ENCODE measurements at places on chromosomes 13 and 19.

GRCh38 chr19:16604615-16605014, 23.4 kb downstream of the MED26 start:
- DNase-seq = no peak

- no peak for DNase-seq
Observed at GRCh38 chr13:106110241-106110855, 425.1 kb downstream of the EFNB2 start.

DNA sequence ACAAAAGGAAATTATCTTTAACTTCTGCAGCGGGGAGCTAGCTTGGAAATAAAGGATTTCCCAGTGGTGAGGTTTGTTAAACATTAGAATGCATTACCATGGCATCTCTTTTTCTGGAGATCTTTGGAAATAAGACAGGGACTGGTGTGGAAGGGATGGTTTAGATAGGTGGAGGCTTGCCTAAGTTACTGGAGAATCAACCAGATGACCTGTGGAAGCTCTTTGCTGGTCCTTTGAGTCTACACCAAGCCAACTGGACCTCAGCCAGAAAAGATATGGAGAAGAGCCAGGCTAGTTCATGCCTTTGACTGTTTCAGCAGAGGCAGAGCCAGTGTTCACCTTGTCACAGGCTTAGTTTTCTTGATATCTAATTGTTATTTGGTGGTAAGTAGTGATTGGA, 134.7 kb downstream of the KCNRG start:
- no peak for DNase-seq

DNA sequence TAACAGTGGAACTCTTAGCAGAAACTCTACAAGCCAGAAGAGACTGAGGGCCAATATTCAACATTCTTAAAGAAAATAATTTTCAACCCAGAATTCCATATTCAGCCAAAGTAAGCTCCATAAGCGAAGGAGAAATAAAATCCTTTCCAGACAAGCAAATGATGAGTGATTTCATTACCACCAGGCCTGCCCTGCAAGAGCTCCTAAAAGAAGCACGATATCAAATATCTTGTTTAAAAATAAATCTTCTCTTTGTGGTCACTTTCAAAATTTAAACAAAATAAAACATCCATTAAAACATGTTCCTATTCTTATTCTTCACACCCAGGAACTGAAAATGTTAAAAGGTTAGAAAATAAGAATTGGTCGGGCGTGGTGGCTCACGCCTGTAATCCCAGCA, 13.7 kb downstream of the MICU2 start:
- no peak for DNase-seq

DNA sequence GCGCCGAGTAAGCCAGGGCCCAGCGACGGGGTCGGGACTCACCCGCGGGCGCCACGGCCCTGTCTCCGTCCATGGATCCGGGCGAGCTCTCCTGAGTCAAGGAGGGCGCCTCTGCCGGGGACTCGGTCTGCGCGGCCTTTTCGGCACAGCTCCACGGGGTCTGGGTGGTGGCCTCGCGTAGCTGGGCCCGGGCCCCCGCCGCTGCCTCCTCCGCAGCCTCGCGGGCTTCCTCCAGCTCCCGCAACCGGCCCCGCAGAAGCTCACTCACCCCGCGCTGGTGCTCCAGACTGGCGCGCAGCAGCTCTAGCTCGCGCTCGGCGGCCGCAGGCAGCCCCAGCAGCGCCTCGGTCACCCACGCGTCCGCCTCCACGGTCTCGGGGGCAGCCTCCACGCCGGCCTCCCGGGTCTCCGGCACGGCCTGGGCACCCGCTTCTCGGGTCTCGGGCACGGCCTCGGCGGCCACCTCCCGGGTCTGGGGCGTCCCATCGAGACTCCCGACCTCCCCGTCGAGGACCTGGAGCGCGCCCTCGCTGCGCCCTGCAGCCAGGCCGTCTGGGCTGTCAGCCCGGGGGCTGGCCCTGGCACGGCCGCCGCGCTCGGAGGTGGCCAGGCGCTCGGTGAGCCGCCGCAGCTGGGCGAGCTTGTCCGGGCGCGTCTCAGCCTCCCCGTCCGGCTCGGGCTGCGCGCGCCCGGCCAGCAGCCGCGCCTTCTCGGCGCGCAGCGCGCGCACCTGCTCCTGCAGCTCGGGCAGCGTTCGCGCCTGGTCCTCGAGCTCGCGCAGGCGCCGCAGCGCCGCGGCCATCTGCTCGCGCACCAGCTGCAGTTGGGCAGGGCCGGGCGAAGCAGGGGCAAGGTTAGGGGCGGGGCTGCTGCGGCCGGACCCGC, 8.4 kb downstream of the KANK3 start:
- DNase-seq = peak; percentile 72

- no peak for DNase-seq
Observed at GRCh38 chr13:31009166-31009565, 76.7 kb downstream of the TEX26 start.

DNA sequence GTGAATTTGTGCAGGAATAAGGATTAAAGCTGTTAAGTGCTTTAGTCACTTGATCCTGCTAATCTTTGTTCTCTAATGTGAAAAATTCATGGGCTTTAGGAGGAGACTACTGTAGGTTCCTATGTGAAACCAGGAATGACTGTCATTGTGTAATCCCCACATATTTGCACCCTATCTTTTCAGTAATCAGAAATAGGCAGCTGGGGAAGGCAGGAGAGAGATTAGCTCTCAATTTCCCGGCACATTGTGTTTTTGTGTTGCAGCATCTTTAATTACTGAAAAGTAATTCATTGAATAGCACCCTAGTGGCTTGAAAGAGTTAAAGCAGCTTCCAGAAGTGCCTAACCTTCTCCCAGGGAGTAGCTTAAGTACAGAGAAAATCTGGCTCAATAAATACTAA, 282.9 kb downstream of the OLFM4 start:
- no peak for DNase-seq

DNA sequence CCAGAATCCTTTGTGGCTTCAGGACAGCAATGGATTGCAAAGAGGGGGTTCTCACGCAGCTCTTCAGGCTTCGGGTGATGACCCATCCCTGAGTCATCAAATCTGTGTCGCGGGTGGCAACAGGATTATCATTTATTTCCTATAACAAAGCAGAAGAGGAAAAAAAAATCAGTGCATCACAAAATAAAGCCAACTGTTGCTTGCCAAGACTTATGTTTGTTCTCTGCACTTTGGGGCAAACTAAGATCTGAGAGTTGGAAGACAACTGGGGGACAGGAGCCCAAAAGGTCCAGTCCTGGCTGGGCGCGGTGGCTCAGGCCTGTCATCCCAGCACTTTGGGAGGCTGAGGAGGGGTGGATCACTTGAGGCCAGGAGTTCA, 6.4 kb downstream of the GNA15 start:
- DNase-seq = peak; percentile 88

- DNase-seq = no peak
Observed at GRCh38 chr19:47435883-47436417, 16.6 kb upstream of the MEIS3 start.

DNA sequence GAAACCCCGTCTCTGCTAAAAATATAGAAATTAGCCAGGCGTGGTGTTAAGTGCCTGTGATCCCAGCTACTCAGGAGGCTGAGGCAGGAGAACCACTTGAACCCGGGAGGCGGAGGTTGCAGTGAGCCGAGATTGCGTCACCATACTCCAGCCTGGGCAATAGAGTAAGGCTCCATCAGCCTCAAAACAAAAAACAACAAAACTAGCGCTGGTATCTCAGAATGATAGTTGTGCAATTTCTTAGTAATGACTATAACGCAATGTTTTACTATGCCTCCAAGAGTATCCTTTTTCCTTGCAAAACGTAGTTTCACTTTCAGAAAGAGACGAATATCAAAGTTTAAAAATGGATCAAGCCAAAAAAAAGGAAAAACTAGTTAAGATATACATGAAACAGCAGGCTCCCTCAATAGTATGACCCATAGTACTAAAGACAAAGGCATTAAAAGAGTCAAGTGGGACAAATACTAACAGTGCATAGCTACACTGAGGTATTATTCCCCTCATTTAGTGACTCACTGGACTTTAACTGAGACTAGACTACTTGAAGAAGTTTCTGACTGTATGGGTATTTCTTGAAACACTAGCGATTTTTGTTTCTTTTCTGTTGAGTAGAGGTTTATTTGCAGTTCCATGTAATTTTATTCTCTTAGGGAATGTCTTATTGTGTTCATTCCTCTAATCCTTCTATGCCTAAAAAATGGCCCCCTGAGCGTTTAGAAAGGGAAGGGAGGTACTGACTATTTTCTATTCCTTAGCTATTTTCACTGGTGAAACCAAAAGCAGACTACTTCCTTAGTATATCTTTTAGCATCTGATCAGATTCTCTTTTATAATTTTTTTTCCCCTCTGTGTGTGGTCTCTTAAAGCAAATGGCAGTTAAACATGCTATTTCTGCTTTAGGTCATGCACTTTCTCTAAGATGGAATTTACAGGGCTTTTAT, 10.4 kb upstream of the ITM2B start:
- DNase-seq = peak; percentile 65

DNA sequence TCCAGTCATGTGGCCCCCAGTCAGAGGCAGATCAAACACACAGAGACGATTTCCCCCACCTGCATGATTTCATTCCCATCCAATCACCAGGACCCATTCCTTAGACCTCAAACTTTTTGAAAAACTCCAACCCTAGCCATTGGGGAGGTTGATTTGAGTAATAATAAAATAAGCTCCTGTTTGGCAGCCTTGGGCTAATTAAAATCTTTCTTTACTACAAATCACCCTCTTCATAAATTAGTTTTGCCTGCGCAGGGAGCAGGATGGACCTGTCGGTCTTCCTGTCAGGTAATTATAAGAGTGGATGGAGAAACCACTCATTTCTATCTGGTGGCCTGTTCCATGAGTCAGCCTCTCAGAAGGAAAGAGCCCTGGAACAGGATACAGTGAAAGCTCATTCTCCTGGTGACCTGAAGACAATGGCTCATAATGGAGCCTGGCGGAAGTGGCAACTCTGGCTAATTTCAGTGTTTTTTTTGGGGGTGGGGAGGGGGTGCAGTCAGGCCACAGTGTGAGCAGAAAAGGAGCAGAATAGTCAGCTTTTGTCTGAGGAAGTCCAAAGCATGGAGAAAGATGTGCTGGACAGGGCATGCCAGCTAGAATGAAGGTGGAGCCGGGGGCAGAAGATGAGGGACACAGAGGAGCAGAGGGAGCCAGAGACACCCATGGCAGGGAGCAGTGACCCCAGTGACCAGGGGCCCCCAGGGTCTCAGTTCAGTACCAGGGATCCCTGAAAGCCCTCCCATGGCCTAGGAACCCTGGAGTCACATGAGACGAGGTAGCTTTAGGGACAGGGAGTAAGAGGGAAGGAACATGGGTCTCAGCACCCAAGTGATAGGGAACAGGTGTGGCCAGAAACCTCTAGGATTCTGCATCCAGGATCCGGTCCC, 31.8 kb upstream of the PSG9 start:
- no peak for DNase-seq

DNA sequence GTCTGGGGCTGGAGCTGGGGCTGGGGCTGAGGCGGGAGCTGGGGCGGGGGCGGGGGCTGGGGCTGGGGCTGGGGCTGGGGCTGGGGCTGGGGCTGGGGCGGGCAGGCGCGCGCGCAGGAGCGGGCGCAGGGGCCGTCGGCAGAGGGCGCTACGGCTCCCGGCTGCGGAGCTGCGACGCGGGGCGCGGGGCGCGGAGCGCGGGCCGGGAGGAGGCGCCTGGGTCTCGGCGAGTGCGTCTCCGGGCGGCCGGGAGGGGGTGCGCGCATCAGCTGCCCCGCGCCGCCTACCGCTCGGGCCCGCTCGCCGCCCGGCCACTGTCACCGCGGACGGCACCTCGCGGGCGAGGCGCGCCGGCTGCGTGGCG, 422 bp upstream of the MTUS2 start:
- peak; percentile 45 for DNase-seq

DNA sequence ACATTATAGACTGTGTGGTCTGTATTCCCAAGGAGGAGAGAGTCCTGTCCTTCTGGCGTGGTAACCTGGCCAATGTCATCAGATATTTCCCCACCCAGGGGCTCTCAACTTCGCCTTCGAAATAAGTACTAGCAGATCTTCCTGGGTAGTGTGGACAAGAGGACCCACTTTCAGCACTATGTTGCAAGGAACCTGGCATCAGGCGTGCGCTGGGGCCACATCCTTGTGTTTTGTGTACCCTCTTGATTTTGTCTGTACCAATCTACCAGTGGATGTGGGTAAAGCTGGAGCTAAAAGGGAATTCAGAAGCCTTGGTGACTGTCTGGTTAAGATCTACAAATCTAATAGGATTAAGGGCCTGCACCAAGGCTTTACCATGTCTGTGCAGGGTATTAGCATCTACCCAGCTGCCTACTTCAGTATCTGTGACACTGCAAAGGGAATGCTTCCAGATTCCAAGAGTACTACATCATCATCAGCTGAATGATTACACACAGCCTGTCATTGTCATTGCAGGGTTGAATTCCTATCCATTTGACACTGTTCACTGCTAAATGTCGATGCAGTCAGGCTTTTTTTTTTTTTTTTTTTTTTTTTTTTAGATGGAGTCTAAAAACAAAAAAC, 148.0 kb downstream of the PRR20E start:
- no peak for DNase-seq

DNA sequence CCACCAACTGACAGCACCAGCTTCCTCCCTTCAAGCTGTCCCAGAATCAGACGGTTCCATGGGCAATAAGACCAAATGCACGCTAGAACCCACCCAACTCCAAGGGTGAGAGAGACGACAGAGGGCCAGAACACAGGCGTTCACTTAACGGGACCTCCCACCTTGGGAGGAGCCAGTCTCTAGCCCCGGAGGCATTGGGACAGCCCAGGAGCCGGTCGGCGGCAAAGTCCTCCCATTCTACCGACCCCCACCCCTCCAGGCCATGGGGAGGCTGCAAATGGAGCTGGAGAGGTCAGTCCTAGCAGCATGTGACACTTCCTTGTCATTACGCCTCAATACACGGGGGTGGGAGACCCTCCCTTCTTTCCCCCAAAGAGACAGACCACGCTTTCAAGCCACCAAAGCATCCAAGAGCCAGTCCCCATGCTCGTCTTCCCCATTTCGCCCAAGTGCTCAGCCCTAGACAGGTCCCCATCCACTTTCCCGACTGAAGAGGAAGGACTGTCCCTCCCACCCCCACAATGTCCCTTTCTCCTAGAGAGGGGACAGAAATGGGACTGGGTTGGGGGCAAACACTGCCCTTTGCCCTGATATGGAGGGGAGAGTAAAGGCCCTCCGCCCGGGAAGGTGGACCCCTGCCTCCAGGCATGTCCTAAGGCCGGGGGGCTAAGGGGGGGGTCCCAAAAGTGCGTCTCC, 964 bp downstream of the KHSRP start:
- peak; percentile 55 for DNase-seq

- DNase-seq = peak; percentile 95
Observed at GRCh38 chr13:103282571-103283450, 216.6 kb upstream of the SLC10A2 start.

DNA sequence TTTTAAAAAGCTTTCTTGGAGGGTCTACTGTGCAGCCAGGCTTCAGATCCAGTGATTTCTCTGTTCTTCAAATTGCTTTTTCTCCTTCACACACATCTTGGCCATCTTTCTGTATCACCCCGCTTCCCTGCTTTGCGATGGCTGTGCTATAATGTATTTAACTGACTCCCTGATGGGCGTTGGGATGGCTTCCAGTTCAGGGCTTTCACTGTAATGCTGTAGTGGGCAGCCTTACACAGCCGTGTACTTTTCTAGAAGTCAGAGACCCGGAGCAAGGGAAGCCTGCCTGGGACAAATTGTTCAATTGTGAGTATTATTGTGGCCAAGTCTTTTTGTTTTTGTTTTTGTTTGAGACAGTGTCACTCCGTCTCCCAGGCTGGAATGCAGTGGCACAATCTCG, 19.4 kb upstream of the PAK4 start:
- no peak for DNase-seq

GRCh38 chr19:42283188-42284065, 14.4 kb downstream of the CIC start:
- peak; percentile 92 for DNase-seq

All from fibroblast of pulmonary artery (primary cell).